Activated CD4-positive, alpha-beta T cell treated with anti-CD3 and anti-CD28 coated beads for 48 hours (primary cell): ENCODE measurements at places on chromosomes 3 and 15.

DNA sequence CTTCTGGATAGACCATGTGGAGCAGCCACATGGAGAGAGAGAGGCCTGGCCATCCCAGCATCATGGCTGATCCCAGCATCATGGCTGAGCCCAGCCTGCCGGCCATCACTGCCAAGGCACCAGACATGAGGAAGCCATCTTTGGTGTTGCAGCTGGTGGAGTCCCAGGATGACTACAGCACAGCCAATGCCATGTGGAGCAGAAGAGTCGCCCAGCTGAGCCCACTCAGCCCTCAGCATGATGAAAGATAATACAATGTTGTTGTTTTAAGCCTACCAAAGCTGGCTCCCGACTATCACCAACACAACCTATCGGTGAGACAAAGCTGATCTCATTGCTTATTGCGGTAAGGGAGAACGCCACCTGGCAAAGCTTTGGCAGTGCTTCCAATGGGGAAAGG is 18.4 kb downstream of the HES1 start:
- no peak for DNase-seq

GRCh38 chr15:73695773-73696640 is 11.8 kb downstream of the CD276 start:
- no peak for DNase-seq

DNA sequence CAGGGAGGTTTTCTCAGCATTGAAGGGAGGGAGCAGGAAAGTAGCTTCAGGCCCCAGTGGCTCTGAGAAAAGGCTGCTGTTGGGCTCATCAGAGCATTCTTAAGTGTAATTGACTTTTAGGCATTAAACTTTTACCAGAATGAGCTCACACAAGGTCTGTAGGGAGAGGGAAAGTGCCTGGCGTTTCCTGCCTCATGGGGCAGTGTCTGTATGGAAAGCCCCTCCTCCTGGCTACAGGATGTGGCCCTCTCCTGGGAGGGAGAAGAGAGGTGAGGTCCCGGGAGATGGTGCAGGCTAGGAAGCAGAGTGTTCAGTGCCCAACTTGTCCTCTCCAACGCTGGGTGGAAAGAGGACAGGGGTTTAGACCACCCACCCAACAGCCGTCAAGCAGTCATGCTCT is 21.3 kb upstream of the SCN10A start:
- no peak for DNase-seq

GRCh38 chr15:98561169-98561941 is 87.0 kb upstream of the IGF1R start:
- DNase-seq = peak; percentile 58

- no peak for DNase-seq
These were observed 6.0 kb downstream of the ANXA2 start for GRCh38 chr15:60391722-60392315.

- no peak for DNase-seq
These were observed 83.4 kb downstream of the NEK11 start for GRCh38 chr3:131110087-131110486.

DNA sequence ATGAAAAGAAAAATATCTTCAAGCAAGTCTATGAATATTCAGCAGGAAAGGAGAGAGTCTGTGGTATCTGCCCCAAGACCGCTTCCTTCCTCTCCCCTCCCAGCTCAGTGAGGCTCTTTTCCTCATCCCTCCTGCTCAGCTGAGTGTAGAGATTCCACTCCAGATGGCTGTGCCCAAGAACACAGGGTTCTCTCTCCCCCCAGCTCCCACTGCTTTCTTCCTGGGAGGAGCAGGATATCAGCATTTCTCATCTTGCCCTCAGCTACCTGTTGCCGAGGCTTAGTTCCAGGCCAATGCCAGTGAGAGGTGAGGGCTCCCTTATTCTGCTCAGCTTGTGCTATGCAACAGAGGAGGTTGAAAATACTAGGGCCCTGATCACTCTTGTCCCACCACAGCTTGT is 211.9 kb downstream of the SV2B start:
- no peak for DNase-seq

DNA sequence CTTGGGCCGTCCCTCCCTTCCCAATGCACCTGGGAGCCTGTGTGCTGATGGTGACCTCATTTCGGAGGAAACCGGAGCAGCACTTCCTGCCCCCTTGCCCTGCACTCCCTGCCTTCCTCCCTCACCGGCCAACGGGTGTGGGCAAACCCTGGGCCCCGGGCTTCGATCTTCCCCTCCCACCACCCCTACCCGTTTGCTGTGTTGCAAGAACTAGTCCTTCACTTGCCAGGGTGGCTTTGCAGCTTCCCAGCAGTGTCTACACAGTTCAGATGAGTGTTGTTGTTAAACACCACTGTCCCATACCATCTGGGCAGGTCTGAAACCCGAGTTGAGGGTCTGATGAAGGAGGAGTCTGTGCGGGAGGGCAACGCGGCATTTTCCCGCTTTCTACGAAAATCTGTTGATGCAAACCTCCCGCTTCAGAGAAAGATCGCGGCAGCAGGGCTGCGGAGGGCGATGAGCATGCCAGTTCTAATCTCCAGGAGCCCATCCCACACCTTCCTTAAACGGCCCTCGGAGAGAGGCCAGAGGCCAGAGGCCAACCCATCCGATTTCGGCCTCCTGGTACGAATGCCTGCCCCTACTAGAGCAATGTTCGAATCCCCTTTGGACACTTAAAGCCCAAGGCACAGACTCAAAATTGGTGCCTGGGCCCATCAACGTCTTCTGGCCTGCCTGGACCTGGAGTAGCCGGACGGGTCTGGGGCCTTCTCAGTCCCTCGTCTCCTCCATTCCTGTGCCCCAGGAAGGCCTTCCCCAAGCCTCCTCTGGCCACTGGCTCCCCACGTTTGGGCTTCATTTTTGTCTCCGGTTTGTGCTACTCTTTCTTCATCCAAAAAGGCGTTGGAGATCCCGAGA is 35.7 kb upstream of the POLG start:
- DNase-seq = no peak

- DNase-seq = no peak
These were observed 172.4 kb downstream of the CNTN3 start for GRCh38 chr3:74442068-74442467.

DNA sequence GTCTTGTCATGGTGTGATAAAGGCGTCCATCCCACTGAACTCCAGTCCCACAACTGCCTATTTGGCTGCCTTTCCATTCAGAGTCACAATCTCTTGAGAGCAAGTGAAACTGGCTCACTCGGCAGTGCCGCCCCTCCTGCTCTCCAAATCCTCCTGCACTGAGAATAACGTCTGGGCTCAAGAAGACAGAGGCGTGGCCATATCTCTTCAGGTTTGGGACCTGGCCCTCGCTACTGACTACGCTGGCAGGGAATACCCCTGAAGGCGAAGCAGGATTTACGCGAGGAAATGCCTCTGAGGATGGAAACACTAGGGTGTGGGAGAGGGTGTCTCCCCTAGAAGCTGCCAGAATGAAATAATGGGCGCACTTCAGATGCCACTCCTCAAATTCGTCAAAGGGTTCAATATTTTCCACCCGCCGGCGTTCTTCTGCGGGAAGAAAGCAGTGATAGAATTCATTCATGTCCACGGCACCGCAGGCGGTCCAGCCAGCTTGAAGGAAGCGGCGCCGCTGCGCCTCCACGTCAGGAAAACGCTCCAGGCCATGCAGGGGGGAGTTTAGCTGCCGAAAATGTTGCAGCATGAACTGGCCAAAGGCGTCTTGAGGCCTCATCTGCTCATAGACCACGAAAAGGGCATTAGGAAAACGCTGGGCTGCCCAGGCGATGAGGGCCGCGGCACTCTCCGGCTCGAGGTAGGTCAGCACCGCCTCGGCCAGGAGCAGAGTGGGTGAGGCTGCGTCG is 985 bp downstream of the LCMT2 start:
- peak; percentile 5 for DNase-seq

- DNase-seq = no peak
These were observed 80.7 kb upstream of the DLG1 start for GRCh38 chr3:197378985-197379718.

DNA sequence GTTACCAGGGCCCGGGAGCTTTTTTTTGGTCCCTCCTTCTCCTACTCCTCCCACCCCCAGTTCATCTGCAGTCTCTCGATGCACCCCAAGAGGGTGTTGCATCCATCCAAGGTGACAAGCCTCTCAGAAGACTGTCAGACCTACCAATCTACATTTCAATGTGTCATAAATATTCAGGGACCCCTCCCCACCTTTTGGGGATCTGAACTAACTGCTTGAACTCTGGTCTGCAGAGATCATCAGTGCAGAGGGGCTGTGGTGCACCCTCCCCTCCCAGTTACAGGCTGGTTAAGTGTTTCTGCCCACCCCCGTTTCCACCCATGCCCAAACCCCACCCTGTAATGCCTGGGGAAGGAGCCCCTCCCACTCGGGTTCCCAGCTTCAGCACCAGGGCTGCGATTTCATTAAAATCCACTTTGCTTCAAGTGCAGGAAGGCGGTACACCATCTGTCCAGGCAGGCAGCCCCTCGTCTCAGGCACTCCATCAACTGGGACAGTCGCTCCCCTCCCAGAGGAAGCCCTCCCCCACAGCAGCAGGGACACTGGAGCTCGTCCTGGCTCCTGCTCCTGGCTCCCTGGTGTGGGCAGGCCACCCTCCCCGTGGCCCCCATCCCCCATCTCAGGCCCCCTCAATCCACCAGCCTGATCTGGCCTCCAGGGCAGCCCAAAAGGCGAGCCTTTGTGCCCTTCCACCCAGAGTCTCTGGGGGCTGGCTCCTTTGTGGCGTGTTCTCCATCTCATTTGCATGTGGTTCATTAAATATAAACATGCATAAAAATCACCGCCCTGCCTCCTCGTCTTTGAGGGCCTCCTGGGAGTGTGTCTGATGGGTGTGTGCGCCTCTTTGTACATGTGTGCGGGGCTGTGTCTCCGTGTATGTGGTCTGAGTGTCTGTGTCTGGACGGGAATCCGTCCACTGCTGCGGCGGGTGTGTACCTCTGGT is 32.3 kb downstream of the RNU5B-1 start:
- DNase-seq = no peak

DNA sequence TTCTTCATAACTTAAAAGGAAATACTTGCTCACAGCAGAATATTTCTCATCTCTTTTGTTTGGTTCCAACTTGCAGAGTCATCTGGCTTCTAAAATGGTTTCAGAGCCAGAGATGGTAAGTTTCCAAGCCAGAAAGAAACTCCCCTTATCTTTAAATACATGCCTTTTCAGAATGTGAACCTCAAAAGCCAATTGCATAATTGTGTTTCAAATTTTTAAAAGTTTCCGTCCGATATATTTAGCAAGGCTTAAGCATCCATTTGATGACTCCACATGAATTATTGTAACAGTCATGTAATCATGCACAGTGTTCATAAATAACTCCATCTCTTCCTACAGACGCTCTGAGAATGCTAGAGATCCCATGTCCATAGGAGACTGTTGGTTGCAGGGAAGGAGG is 40.6 kb upstream of the C3orf80 start:
- DNase-seq = no peak

DNA sequence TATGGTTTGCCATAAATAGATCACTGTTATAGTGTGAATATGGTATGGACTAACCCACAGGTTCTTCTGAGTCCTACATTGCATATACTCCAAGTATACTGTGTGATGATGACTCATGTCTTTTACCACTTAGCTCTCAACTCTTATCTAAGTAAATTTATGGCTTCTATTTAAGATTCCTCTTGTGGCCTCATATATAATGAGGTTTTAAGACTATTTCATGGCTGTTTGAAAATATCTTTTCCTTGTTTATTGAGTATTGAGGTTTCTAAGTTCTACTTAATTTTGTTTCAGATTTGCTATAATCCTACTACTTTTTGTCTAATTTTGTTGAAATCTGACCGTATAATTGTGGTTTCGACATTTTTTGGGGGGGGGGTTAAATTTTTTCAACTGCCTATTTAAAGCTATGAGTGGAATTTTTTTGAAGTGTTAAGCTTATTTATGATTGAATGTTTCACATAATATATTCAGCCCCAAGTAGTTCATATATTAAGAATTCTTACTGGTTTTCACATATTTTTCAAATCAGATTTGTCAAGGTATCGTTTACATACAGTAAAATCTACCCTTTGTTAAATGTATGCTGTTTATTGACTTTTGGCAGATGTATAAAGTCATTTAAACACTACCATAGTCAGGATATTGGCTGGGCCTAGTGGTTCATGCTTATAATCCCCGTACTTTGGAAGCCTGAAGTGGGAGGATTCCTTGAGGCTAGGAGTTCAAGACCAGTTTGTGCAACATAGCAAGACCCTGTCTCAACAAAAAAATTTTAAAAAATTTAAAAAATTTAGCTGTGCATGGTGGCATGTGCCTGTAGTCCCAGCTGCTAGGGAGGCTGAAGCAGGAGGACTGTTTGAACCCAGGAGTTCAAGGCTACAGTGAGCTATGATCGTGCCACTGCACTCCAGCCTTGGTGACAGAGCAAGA is 11.7 kb downstream of the SLC25A36 start:
- no peak for DNase-seq

DNA sequence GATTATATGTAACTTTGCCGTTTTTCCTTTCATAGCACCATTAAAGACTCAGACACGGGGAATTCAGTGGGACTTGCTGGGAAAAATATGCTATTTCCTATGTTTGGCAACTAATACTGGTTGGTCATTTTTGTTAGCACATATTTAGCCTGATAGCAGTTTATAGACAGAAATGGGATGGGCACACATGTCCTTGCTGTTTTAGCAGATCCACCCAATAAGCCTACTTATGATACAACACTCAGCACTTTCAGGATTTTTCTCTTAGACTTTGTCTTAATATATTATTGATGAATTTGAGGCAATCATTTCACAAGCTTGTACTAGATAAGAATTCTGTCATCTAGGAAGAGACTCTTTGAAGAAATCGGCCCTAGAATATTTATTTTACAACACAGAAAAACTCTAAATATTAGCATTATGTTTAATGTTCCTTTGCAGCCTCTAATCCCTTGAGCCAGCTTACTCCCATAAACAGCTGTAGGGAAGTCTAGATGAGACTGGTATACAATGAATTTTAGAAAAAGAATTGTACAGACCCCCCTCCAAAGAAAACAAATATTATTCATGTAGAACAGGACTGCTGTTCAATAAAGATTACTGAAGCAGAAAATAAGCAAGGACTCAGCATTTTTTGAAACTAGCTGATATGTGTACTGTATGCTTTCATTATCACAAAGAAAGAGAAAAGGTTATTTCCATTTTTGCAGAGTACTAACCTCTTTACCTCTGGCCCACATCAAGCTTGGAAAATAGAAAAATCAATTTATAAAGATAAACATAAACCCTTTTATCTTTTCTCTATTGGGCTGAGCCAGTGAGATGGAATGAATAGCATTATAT is 656.8 kb upstream of the SGO1 start:
- DNase-seq = no peak

DNA sequence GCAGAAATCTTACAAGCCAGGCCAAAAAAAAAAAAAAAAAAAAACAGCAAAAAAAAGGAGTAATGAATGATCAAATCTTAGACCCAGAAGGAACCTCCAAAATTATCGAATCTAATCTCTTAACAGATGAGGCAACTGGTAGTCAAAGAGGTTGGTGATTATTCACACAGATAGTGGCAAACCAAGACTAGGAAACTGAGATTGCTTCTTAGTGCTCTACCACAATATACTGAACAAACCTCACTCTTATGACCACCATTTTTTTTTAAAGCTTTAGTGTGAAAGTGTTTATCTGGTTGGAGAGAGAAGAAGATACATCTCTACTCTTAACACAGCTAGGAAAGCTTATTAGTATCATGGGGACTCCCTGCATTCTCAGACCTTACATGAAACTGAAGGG is 17.3 kb downstream of the ATOSA start:
- no peak for DNase-seq

GRCh38 chr3:169026543-169027182 is 636.8 kb downstream of the MECOM start:
- DNase-seq = no peak
